SW 1271 (cell line): ENCODE measurements at places on chromosomes 1 and 21.

- DNase-seq = no peak
Observed at GRCh38 chr1:210412240-210412639, 83.5 kb downstream of the HHAT start.

DNA sequence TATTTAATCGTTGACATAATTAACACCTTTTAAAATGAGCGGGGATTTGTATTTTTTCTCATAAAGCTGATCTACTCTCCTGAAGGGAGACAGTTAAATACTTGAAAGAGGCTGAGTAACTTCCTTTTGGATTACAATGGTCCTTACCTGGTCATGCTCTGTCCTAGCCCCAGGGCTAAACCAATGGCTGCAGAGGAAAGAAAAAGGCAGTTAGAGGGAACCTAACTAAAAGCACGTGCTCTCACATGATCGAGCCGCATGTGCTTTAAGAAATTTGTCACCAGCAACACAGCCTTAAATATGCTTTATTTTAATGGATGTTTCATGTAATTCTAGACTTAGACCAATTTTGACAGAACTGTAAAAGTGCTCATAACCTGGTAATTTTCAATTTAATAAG lies 132.7 kb downstream of the GPATCH2 start:
- DNase-seq = no peak

DNA sequence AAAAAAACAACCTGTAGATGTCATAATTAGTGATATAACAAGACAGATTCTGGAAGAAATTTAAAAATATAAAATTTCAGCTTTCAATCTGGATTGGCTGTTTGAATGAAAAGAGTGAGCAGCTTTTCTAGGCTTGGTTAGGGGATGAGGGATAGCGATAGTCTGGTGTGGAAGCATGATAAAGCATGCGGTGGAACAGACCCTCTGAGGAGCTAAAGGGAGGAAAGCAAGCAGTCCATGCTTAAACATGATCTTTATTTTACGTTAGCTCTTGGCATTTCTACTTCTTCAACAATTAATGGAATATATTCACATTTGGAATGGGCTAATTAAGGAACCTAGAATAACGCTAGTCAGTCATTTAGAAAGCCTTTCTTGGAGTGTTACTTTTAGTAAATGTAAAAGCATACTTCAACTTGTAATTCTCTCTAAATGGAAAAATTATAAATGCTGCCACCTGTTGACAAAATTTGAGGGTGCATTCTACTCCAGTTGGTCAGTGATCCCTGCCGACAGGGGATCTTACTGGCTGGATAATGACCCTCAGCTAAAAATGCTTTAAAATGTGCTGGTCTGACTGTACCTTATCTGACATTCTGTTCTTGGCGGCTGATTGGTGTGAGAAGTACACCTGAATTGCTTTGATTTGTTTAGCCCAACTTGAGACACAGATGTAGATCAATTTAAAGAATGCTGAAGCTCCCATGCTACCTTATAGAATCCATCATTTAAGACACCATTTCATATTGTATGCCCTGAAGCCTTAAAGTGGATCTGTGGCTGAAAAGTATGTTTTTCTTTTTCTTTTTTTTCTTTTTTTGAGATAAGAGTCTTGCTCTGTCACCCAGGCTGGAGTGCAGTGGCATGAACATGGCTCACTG lies 61.2 kb downstream of the AK4 start:
- no peak for DNase-seq

DNA sequence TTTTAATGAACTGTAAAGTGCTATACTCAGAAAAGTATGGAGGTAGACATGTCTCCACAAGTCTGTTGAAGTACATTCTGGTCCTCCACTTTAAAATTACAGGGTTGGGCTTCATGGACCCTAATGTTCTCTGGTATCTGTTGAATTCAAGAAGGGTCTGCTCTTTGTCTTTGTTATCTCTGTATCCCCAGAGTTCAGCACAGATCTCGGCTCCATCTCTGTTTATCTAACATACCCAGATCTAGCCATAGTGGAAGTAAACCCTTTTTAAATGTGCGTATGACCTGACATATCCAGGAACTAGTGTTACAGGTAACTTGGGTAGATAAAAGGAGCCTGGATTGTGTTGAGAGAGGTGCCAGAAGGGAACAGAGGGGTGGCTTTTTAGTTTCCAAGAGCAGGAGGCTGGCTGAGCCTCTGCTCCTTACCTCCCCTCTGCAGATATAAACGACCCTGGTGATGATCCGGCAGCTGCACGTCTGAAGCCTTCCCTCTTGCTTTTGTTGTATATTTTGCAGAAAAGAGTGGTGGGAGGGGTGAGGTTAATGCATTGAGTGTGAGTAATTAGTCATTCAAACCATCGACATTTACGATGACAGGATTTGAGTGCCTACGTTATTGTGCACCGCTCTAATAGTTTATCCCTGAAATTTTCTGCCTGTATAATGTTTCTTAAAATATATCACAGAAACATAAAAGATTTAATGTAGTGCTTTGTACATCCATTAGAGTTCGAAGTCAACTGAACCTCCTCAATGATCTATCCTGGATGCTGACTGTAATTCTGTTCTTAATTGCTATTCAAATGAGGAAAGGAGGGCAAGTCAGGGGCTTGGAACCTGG lies 30.8 kb downstream of the ELAVL4 start:
- no peak for DNase-seq

DNA sequence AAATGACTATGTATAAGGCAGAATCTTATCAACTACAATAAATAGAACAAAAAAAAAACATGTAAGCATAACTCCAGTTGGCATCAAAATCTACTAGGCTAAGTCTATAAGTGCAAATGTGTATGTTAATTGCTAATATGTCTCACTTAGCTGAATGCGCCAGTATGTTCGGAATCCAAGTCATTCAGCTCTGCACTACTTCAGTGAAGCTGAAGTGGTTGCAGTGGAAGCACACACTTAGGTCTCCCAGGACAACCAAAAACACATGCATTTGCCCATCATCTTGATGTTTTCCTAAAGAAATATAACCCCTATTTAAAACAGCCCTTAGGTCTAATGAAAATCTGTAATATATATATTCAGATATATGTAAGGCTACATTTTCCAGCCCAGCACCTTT lies 41.0 kb upstream of the RGS2 start:
- DNase-seq = no peak

GRCh38 chr1:47424336-47424982 lies 8.4 kb downstream of the FOXE3 start:
- peak; percentile 43 for DNase-seq

GRCh38 chr1:208809876-208810275 lies 565.7 kb upstream of the PLXNA2 start:
- DNase-seq = no peak

GRCh38 chr1:203098914-203099520 lies 13.2 kb upstream of the MYOG start:
- DNase-seq = no peak

- no peak for DNase-seq
Observed at GRCh38 chr1:198575292-198575691, 34.8 kb upstream of the ATP6V1G3 start.

DNA sequence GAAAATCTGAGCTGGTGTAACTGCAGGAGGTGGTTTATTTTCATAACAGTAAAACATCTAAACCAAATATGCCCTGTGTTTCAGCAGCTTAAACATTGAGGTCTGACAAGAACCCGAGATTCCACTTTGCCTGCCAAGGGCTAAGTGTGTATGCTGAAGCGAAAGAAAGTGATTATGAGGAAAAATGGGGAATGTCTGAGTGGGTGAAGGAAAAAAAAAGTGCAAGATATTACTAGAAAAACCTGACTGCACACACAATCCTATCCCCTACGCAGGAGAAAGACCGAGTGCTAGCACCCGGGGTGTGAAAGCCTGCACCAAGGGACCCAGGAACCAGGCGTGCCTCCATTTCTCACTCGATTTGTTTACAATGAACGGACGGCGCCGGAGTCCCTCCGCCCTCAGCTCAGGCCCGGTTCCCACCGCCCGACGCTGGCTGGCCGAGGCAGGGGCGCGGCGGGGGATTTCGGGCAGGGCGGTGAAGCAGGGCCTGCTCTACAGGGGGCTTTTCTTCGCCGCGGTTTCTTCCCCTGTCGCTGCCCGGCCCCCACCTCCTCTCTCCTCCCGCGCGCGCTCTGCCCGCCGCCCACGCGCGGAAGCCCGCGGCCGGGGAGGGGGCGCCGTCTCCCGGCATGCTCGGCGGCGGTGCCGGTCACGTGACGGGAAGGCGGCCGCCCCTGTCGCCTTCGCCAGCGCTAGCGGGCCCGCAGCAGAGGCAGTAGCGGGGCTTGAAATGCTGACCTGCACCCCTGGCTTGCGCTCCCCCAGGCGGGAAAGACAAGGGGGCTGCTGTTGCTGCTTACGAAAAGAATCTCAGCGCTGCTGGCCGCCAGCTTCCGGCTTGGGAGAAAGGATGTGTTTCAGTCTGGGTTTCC lies 35.9 kb downstream of the ITPKB start:
- no peak for DNase-seq

DNA sequence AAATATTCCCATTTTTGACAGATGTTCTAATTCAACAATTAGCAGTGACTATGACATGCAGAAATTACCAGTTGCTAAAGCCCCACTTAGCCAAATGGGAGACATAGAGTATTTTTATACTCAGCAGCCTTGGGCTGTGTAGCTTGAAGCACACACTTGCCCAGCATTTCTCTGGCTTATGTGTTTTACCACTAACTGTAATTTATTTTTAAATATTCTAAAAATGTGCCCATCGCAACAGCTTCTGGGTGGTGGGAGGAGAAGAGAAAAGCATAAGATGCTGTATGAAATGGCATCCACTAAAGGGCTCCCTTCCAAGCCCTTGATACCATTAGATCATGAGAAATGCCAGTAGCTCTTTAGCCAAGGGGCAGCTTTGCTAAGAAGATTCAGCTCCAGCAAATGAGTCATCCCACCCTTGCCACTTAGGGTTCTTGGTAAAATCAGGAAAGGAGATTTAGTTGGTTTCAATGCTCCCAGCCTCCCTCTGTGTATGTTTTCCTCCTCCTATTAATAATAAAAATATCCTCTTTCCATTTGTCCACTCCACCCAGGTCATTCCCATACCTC lies 462.7 kb upstream of the DEPDC1 start:
- no peak for DNase-seq

GRCh38 chr1:30522031-30523004 lies 201.1 kb downstream of the MATN1 start:
- no peak for DNase-seq

DNA sequence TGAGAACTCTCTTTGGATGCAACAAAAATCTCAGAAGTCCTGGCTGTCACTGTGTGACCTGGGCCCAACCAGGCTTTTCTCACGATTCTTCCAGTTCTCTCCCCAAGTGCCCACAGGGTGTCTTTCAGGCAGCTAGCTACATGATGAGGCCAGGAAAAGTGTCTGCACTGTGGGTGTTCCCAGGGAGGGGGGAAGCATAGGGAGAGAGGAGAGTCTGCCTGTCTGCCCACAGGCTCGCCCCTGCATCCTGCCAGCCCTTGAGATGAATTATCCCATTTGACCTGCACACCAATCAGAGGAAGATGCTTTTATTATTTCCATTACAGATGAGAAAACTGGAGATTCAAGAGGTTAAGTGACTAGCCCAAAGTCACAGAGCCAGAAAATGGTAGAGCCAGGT lies 27.8 kb downstream of the FOXO6 start:
- DNase-seq = no peak

DNA sequence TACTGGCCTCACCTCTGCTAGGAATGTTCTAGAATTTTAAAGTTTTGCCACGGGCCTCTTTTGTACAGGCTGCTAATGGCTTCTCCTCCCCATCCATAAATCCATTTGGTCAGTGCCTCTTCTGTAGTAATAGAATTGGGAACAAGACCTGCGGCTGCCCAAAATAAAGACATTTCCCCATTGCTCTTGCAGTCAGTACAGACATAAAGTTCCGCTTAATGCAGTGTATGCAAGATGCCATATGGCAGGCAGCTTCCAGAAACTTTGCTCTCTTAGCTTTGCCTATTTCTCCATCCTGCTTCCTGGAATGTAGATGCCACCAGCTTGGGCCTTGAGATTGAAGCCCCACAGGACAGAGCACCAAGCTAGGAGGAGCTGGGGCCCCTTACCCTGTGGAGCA lies 3.7 kb upstream of the SLC2A5 start:
- DNase-seq = no peak

GRCh38 chr1:177183836-177184235 lies 13.1 kb downstream of the BRINP2 start:
- no peak for DNase-seq

DNA sequence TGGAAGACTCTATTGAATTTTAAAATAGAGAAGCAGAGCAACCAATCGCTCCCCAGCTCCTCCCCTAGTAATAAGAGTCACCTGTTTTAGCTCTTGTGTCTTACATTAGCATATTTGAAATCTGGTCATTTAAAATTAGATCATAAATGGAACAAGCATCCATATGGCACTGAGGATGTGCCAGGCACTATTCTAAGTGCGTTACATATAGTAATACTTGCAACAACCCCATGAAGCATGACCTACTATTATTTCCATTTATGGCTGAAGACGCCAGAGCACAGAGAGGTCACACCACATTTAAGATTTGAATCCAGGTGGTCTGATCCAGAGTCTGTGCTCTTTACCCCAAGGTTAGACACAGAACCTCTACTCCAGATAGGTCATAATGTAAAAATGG lies 82.0 kb upstream of the HIVEP3 start:
- DNase-seq = no peak

GRCh38 chr1:185431612-185432011 lies 114.6 kb upstream of the IVNS1ABP start:
- DNase-seq = no peak

DNA sequence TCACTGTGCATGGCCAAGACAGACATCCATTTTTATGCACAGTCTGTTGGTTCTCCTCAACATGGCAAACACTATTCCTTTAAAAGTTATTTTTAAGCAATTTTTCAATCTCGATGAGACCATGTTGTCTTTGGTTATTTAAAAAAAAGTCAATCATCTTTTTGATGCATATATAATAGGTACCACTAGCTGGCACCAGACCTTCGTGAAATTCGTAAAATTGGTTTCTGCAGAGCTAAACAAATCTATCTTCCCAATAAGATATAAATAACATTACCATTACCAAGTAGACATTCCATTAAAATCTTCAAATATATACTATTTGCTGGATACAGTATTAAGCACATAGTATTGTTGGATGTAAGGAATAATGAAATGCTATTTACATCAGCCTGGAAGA lies 220.0 kb upstream of the GREM2 start:
- DNase-seq = no peak

GRCh38 chr1:183472488-183473216 lies at the start of gene SMG7:
Gene SMG7 (plus strand): TSS chr1:183472499. CDS start chr1:183472621, 122 bp downstream.
- DNase-seq = no peak

DNA sequence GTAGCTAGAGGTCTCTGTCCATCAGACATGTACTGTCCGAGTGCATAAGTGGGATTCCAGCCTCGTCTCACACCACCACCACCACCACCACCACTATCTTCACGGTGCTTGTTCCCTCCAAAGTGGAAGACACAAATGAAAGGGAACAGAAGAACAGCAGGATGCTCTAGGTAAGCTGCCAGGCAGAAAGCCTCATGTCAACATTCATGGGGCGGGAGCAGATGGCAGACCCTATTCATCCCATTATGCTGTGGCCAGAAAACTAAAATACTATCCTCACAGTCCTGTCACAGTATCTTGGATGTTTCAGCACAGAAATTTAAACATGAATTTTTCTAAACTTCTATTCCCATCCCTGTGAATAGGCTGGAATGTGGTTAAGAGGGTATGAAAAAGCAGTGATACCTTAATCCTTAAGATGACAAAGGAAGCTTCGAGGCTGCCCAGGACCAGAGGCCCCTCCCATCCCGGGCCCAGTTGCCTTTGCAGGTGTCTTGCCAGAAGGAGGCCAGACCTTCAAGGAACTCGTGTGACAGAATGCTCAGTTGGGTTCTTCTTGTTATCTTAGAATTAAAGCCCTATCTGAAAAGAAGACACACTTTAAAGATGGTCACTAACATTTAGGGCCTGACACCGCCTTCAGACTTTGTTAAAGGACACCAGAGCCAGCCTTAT lies 24.7 kb downstream of the APCS start:
- DNase-seq = no peak
